ENCODE measurements at places on chromosomes 12 and 14. TPM values are rescaled to one million over a fixed set of nuclear protein-coding genes. Genes with fewer than 3 reads are reported as not detected.

NRXN3 gene
- polyA plus RNA-seq: 1.2 TPM

MYO1H gene
- not detected for polyA plus RNA-seq

SCN8A gene
- polyA plus RNA-seq: 2.9 TPM

SERPINA1 gene
- polyA plus RNA-seq: not detected

GRIN2B gene
- polyA plus RNA-seq: 0.31 TPM

PTCSC3 gene
- not detected for polyA plus RNA-seq

KRT86 gene
- polyA plus RNA-seq: 0.30 TPM

PPP1R1A gene
- 26.6 TPM for polyA plus RNA-seq

ANKRD33 gene
- polyA plus RNA-seq: 0.42 TPM
